ENCODE measurements at places on chromosomes 3 and 15. TPM values are rescaled to one million over a fixed set of nuclear protein-coding genes. Genes with fewer than 3 reads are reported as not detected.

GRCh38 chr3:169455472-169455871 is 208.0 kb downstream of the MECOM start:
- DNase-seq = no peak

- no peak for DNase-seq
Measured at GRCh38 chr3:30180310-30181177, 425.9 kb upstream of the TGFBR2 start.

- no peak for DNase-seq
Measured at GRCh38 chr3:37909067-37909911, 47.6 kb downstream of the CTDSPL start.

DNA sequence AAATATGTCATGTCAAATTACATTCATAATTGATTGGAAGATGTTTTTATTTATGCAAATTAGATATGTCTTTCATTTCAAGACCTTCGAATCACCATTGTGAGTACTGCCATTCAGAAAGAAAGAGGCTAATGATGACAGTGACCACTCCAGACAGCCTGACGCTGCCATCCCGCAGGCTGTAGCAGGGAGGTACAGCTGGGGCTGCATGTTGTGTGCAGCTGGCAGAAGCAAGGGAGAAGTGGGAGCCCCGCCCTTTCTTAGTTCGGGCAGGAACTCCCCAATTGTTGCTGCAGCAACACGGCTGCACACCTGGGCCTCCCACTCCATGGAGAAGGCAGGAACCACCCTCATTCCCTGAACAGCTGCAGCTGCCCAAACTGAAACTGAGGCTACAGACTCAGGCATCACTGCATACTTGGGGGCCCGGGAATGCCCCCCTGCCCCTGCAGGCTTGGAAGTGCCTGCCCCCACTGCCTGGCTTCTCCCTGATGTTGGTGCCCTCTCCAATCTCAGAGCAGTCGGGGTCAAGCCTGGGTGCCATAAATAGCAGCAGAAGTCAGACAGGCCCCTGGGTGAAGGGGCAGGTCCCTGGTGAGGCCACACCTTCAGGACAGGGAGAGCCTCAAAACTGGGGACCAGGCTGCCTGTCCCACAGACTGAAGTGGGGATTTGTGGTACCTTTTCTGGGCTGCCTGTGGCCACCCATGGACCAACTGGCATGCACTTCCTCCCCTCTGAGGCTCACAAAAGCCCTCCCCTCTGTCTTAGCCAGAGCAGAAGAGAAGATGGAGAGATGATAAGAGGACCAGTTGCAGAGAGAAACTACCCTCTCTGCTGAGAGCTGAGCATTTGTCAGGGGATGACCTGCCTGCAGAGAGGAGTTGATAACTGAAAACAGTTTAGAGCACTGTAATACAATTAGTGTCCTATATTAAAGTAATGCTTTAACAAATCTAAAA is 964.6 kb downstream of the SI start:
- DNase-seq = no peak

DNA sequence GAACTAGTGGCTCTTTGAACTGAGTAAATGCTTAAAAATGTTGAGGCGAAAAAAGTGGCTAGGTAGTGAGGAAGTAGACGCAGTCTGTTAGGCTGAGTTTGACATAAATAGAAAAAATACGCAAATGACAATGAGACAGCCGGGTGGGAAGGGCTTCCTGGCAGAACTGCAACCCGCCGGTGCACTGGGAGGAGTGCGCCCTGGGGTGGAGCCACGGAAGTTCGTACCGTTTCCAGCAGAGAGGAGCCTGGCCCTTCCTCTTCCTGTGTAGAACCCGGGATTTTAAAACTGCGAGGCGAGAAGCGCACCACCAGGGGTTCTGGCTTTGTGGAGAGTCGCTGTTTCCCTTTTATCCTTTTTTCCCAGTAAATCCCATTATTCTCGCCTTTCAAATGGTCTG is 602.6 kb downstream of the PYDC2 start:
- peak; percentile 78 for DNase-seq

- DNase-seq = no peak
Measured at GRCh38 chr3:58369876-58370275, 37.2 kb downstream of the PXK start.

GRCh38 chr15:84924077-84924731 is 39.7 kb downstream of the SLC28A1 start:
- no peak for DNase-seq

DNA sequence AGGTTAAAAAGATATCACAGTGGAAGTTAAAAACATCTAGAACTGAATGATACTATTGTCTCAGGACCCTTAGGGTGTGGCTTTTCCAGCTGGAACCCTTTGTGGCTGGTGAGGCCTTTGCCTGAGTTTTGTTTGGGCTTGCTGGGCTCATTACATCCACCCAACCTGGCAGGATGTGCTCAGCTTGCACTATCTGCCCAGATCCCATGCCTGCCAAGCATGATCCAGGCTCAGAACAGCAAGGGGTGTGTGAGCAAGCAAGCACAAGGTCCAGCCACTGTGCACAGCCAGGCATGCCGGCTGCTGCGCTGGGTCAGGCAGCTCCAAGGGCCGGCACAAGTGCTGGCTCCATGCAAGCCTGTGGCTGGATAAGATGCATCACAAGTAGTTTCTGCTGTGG is 512.7 kb upstream of the CDIN1 start:
- no peak for DNase-seq

DNA sequence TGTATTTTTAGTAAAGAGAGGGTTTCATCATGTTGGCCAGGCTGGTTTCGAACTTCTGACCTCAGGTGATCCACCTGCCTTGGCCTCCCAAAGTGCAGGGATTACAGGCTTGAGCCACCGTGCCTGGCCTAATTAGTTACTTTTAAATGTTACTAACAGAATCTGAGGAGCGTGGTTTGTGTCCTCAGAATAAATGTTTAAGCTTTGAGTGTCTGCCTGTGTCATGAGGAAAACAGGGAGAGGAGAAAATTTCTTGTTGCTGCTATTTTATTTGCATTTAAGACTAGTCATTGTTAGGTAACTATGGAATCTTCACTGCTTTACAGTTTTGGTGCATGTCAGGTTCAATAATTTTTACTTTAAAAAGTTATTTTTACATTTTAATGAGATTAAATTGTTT is 68.8 kb downstream of the TCF12 start:
- DNase-seq = no peak

The FRMD5 gene
- 69.1 TPM for total RNA-seq

The PGBD4 gene
- total RNA-seq = 1.5 TPM

The RHCG gene
- total RNA-seq = 2.0 TPM

The SLC6A1 gene
- total RNA-seq = 2.1 TPM

The HDC gene
- total RNA-seq = 1.00 TPM

The ARHGAP31 gene
- 35.7 TPM for total RNA-seq

The SLC6A11 gene
- total RNA-seq = not detected

The MYRIP gene
- 0.70 TPM for total RNA-seq

The UROC1 gene
- not detected for total RNA-seq

All from cardiac septum (tissue), 1 donor.